ENCODE measurements at places on chromosomes 3 and 15.

DNA sequence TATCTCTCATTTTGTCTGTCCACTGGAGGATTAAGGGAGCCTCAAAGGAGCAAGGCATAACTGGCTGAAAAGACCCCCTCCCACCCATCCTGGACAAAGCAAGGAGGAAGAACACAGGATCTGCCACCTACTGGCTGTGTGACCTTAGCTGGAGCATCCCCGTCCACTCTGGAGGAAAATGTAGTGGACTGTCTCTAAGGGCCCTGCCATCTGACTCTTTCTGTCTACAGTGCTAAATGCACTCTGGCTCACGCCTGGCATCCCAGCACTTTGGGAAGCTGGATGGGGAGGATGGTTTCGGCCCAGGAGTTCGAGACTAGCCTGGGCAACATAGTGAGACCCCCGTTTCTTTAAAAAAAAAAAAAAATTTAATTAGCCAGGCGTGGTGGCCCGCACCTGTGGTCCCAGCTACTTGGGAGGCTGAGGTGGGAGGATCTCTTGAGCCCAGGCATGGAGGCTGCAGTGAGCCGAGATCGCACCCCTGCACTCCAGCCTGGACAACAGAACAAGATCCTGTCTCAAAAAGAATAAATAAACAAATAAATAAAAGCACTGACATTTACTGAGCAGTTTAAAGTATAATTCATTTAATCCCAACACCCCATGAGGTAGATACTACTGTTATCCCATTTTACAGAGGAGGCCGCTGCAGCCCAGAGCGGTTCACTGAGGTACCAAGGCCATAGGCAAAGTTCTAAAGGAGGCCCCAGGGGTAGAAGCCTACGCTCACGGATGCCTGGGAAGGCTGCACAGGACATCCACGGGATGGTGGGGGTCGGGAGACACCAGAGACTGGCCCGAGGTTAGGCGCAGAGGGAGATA, 1.1 kb downstream of the TBC1D2B start:
- no peak for DNase-seq

- no peak for DNase-seq
These were observed 141.9 kb upstream of the THBS1 start for GRCh38 chr15:39438799-39439592.

DNA sequence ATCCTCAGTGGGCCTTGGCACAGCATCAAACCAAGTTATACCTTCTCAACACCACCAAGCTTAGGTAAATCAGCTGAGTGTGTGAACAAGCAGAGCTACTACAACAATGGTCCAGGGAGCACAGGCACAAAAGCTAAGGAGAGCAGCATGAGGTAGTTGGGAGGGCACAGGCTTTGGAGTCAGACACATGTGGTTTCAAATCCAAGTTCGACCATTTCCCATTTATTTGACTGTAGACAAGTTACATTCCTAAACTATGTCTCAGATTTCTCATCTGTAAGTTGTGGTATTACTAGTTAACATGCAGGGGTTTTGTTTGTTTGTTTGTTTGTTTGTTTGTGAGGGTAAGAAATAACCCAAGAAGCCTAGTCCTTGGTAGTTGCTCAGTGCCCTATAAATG, 46.9 kb downstream of the MLH1 start:
- DNase-seq = no peak

GRCh38 chr15:25643120-25643519, 204.3 kb upstream of the UBE3A start:
- DNase-seq = no peak

DNA sequence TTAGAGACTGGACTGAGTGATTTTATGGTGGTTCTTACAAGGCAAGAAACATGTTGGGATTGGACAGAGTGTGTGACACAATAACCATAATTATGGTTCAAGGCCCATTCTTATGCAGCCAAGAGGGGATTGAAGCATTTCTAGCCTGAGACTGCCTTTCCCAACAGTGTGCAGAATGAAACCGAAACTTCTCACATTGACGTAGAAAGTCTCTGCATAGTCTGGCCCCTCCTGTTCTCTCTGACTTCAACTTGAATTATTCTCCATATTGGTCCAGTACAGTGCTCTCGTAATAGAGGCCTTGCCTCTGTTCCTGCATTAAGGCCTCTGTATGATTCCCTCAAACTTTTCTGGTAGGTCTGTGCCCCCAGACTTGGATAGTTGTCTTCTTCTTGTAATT, 138.3 kb downstream of the DIPK2A start:
- DNase-seq = no peak

- no peak for DNase-seq
These were observed 42.9 kb downstream of the UACA start for GRCh38 chr15:70720228-70721016.

DNA sequence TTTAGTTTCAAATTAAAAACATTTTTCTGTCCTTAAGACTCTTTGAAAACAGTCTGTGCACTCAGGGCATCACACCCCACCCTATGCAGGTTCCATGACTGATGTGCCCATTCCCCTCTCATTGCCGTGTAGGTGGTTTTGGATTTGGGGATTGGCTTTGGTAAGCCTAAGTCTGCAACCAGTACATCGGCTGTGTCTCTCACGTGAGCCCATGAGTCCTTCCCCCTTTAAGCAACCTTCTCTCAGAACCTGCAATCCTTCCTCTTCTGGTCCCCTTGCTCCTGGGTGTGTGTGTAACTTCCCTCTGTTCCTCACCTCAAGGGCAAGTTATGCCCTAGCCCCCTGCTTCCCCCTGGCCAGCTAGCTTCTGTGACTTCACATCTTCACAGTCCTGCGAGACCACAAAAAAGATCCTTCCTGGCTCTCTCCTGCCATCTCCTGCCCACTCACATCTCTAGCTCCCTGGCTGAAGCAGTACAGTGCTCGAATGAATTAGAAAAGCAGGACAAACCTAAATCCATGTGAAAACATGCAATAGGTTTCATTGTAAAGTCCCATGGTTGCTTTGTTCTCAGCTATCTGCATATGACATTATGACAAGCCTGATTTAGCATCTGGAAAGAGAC, 126.7 kb downstream of the UACA start:
- no peak for DNase-seq

GRCh38 chr3:125443923-125444322, 68.8 kb upstream of the ZNF148 start:
- DNase-seq = no peak

GRCh38 chr3:64911138-64911537, 223.3 kb upstream of the ADAMTS9 start:
- no peak for DNase-seq

DNA sequence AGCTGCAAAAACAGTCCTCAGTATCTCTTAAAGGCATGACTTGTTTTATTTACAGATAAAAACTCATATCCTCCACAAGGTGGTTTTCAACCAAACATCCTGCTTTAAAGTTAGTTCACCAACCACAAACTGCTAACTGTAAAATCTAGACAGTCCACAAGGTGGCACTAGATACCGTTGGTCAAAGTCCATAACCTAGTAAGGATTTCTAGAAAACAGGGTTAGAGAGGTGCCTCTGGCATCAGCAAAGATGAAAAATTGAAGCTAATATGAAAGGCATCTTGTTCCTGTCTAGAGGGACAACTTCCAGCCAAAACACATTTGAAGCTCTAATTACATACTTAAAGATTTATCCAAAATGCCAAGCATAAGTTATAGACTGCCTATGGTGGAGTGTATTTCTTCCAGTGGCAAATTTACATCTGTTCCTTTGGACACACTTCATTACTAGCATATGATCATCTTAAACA, 56.0 kb downstream of the ZMAT3 start:
- no peak for DNase-seq

DNA sequence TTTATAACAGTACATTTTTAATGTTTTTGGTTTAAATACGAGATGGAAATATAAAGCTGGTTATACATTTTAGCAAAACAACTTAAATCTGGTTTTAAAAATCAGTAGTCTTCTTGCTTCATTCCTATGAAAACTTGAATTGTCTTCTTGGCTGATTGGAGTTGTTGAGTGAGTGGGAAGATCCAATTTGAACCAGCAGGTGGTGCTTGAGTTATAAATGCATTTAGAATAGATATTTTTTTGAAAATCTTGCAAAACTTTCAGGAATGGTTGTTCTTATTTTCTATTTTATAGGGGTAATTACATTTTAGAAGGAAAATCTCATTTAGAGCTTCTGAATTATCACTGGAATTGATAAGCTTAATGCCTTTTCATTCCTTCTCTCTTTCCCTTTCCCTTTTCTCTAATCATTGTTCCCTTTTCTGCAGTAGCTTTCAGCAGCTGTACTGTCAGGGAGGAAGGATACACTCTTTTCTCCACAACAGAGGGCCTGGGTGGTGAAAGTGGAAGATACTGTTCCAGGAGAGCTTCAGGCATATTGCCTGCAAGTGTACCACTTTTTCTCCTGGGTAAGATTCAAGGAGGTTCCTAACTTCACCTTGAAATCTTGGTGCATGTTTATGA, 335.6 kb downstream of the NLGN1 start:
- no peak for DNase-seq

GRCh38 chr15:33243393-33243792, 48.9 kb upstream of the FMN1 start:
- DNase-seq = no peak

- no peak for DNase-seq
These were observed 5.5 kb upstream of the MGLL start for GRCh38 chr3:127827808-127828207.

DNA sequence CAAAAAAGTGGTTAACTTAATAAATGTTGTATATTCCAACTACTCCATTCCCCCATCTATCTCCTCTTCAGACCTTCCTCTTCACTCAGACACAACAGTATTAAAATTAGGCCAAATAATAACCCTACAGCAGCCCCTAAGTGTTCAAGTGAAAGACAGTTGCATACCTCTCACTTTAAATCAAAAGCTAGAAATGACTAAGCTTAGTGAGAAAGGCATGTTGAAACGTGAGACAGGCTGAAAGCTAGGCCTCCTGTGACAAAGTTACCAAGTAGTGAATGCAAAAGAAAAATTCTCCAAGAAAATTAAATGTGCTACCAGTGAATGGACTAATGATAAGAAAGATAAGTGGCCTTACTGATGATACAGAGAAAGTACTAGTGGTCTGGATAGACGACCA, 71.7 kb downstream of the ANKRD28 start:
- DNase-seq = no peak

DNA sequence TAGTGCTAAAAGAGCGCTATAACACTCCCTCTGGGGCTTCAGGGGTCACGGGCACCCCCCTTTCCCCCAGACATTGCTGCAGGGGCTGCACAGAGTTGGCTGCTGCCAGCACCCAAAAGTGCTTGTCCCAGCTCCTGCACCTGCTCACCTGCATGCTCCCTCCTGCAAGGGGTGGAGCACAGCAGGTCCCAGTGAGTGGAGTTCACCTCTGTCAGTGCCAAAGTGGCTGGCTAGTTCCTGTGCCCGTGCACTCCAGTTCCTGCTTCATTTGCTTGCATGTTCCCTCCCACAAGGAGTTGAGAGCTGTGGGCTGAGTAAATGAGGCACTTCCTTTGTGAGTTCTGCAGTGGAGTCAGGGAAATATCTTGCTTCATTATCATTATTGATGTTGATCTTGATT, 476.9 kb downstream of the SQOR start:
- no peak for DNase-seq

DNA sequence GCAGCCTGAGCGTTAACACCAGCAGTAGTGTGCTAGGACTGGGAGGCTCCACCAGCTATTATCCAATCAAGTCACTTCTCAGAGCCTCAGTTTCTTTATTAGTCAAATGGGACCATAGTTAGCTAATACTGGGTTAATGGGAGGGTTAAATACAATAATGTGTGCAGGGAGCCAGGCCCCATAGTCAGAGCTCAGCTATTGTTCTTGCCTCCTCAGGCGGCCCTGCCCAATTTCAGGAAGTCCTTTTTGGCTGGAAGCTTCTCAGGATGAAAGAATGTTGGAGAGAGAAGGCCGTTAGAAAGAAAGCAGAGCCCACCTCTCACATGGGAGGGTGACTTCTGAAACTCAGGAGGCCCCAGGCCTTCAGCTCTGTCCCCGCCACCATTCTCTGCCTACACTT, 39.5 kb upstream of the SMAD6 start:
- no peak for DNase-seq

DNA sequence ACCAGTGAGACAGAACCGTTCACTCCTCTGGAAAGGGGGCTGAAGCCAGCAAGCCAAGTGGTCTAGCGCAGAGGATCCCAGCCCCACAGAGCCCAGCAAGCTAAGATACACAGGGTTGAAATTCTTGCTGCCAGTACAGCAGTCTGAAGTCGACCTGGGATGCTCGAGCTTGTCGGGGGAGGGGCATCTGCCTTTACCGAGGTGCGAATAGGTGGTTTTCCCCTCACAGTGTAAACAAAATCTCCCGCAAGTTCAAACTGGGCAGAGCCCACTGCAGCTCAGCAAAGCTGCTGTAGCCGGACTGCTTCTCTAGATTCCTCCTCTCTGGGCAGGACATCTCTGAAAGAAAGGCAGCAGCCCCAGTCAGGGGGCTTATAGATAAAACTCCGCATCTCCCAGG, 11.4 kb downstream of the CEP97 start:
- no peak for DNase-seq

GRCh38 chr3:144590854-144591253, 619.2 kb downstream of the DIPK2A start:
- no peak for DNase-seq

DNA sequence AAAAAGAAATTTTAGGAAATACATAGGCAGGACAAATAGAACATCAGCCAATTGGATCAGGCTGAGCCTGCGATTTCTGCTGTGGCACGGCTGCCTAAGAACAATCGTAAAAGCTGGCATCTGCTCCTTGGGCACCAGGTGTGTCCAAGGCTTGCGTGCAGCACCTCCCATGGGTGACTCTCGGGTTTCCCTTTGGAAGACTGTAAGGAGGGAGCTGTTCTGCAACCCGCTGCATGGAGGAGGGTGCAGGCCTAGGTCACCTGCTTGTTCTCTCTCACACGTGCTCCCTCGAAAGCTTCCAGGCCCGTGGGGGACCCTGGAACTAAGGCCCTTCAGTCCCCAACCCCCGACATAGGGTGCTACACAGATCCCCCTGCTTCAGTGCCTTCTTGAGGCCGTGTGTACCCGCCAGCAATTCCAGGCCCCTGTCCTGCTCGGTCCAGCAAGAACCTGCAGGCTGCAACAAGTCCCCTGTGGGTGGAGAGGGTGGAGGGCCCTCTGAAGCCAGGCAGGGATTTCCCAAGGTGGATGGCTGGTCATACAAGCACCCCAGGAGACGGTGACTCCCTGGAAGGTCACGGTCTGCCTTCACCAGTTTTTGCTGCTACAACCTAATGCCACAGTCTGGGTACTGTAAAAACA, 3.4 kb downstream of the GP9 start:
- no peak for DNase-seq

GRCh38 chr3:128462341-128462910, 4.3 kb downstream of the DNAJB8 start:
- DNase-seq = no peak

- no peak for DNase-seq
These were observed 501.7 kb upstream of the ARPP21 start for GRCh38 chr3:35137612-35138011.

All from activated gamma-delta T cell (primary cell).